ENCODE measurements at places on chromosomes 1 and 21.

DNA sequence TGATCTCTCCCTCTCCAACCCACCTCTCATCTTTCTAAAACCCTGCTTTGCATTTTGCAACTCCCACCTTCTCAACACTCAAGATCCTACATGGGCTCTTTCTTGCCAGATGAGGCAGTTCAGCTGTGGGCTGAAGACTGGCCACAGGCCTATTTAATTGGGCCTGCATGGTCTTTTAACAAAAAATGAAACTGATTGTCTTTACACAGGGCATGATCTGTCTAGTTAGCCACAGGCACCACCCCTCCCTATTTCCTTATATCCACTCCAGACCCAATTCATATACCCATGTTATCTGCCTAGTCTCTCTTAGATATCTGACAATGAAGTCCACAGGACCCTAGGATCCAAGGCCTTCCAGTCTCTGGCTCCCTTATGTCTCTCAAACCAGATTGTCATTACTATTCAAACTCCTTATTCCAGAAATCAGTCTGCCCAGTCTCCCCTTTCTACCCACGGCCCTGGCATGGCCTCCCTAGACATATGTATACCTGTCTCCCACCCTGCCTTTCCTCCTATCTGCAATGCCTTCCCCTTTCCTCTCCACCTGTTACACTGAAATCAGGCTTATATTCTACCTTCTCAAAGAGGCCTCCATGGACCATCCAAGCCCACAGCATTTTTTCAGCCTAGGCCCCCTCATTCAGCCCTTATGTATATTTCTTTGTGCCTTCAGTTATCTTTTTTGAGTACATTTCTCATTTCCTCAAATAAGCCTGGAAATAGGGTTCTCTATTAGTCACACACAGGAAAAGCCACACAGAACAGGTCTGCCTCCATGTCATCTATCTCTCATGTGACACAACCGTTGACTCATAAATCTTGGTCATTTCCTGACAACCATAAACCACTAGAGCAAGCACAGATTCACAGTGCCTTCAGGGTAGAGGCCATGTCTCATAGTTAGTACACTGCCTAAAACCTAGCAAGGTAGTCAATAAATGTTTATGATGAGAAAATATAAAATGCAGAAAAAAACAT lies 39.0 kb downstream of the LPAR3 start:
- no peak for DNase-seq

GRCh38 chr1:185984113-185984836 lies 250.1 kb downstream of the HMCN1 start:
- DNase-seq = no peak

DNA sequence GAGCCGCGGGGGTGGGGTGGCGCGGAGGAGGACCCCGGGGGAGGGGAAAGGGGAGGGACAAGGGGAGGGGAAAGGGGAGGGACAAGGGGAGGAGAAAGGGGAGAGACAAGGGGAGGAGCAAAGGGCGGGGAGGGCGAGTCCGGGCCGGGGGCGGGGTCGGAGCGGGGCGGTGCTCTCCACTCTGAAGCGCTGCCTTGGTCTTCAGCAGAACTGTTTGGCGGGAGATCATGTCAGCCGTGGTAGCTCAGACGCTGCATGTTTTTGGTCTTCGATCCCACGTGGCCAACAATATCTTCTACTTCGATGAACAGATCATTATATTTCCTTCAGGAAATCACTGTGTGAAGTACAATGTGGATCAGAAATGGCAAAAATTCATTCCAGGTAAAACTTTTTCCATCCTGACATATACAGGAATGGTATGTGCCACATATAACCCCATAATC lies 420 bp downstream of the CFAP57 start:
- DNase-seq = peak; percentile 83

DNA sequence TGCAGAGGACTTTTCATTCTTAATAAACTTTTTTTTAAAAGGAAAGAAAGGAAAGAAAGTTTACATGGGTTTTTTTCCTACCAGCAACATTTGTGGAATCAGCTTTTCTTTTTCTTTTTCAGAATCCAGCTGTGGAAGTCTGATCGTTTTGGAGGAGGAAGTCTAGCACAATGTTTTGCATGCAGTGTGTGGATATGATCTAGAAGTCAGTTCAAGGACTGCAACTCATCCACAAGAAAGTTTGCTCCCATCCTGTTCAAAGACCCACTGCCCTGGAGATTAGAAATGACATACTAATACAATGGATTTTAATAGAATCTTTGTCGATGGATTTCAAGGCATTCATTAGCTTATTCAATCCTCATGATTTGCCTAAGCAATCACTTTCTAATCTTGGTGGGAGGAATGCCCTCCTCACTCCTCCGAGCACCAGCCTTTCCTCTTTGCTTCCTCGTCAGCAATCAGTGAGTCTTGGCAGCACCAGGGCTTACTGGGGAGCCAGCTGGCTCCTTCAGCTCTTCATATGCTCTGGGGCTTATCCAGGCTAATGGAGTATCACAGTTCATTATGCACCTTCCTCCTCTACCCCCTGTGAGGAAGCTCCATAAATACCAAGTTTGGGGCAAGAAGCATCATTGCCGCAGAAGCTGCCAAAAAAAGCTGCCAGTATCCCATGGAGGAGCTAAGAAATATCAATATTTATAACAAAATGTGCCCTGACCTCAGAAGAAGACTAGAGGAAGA lies 392.3 kb upstream of the PKN2 start:
- DNase-seq = no peak

DNA sequence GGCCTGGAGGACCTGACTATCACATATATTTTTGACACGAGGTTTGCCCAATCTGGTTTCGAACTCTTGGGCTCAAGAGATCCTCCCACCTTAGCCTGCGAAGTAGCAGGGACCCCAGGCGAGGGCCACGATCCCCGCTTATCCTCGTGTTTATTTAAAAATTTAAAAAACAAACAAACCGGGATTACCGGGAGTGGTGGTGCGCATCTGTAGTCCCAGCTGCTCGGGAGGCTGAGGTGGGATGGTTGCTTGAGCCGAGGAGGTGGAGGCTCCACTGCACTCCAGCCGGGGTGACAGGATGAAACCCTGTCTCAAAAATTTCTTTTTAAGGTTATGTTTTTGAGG lies 452 bp upstream of the EXOSC10 start:
- no peak for DNase-seq

GRCh38 chr1:173175514-173176145 lies 31.5 kb downstream of the TNFSF4 start:
- no peak for DNase-seq

DNA sequence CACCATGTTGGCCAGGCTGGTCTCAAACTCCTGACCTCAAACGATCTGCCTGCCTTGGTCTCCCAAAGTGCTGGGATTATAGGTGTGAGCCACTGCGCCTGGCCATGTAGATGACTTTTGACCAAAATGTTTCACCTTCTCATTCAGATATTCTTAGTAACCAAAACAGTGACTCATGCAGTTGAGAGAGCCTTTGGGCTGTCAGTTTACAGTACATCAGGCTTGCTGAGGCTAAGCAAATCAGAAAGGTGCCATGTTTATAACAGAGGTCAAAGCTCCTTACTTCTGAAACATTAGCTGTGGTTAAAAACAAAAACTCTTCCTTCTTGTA lies 21.0 kb downstream of the CNIH4 start:
- DNase-seq = no peak

- no peak for DNase-seq
Measured at GRCh38 chr1:20823845-20824244, 36.7 kb upstream of the HP1BP3 start.

GRCh38 chr1:161497961-161498360 lies 7.3 kb upstream of the FCGR2A start:
- DNase-seq = no peak

GRCh38 chr1:48793863-48794262 lies 17.2 kb upstream of the BEND5 start:
- DNase-seq = no peak

GRCh38 chr1:151831605-151832004 lies at the start of gene RORC:
Gene RORC (minus strand): TSS chr1:151831802. CDS start chr1:151831764, 38 bp downstream.
- no peak for DNase-seq

DNA sequence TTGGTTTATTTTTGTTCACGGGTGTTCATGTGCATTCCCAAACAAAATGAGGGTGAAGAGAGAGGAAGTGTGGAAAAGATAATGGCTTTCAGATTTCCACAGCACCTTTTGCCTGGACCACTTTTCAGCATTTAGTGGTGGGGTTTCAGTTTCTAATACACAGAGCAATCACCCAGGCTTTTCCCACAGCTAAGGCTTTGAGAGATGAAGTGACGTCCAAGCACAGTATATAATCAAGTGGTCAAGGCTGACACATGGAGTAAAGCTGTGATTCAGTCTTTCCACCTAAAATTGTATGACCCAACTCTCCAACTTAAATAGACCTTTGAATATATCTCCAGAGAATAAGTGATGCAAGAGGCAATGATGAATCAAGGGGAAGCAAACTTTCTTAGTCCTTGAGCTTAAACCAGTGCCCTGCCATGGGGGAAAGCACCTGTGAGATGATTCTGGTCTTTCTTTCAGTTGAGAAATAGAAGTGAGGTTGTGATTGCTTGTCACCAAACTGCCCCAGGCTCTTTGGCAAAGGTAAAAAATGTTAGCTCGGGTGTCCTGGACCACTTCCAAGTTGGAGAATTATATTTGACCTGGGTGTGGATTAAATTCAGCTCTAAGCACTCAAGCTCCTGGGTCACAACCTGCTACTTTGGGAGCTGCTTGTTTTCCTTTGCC lies 2.4 kb upstream of the PIK3R3 start:
- no peak for DNase-seq

GRCh38 chr1:71780681-71781080 lies 501.7 kb downstream of the NEGR1 start:
- no peak for DNase-seq

DNA sequence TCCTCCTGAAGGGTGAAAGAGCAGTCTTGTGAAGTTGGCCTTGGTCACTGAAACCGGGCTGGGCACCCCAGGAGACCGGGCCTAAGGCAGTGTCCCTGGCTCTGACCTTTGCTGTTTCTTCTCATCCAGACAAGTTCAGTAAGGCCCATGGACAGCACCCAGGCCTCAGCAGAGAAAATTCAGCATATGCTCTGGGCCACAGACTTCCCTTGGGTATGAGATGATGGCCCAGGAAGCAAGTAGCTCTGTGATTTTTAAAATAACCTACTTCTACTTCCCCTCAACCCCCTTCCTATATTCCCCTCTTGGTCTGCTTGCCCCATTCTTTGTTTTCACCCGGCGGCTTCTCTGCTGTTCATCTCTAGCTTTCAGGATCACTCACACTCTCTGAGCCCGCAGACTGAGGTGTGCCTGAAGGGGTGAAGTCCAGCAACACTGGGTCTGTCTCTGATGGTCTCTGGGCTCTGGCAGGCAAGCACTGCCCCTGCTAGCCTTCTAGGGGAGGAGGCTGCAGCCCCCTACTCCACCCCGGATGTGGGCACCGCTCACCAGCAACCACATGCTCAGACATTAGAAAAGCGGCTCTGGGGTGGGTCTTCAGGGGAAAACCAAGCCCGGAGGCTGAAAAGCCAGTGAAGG lies 2.9 kb upstream of the GPR25 start:
- no peak for DNase-seq

- no peak for DNase-seq
Measured at GRCh38 chr1:84096176-84096575, 47.9 kb upstream of the PRKACB start.

DNA sequence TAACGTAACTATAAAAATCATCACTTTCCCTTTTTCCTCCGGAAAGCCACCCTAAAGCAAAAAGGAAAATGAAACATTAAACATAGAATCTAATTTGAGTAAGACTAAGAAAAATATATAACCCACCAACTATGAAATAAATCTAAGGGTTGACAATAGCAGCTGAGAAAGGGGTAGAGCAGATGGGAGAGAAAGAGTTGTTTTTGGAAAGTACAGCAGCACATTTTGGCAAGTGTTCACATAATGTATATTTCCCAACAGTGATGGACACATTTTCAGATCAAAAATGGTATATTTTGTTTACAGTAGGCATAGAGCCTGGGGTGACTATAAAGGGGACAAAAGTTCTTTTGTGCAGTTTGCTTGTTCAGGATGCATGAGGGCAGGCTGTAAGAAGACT lies 1287.4 kb upstream of the B3GALT2 start:
- DNase-seq = no peak

DNA sequence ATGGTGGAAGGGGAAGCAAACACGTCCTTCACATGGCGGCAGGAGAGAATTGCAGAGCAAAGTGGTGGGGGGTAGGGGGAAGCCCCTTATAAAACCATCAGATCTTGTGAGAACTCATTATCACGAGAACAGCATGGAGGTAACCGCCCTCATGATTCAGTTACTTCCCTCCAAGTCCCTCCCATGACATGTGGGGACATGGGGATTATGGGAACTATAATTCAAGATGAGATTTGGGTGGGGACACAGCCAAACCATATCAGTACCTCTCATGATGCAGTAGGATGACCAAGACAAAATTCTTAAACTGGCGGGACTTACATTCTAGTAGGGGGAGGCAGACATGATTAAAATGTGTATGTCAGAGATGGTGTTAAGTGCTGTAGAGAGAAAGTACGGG lies 38.8 kb downstream of the WNT4 start:
- DNase-seq = no peak

GRCh38 chr1:20723537-20724363 lies 5.9 kb upstream of the KIF17 start:
- DNase-seq = no peak

DNA sequence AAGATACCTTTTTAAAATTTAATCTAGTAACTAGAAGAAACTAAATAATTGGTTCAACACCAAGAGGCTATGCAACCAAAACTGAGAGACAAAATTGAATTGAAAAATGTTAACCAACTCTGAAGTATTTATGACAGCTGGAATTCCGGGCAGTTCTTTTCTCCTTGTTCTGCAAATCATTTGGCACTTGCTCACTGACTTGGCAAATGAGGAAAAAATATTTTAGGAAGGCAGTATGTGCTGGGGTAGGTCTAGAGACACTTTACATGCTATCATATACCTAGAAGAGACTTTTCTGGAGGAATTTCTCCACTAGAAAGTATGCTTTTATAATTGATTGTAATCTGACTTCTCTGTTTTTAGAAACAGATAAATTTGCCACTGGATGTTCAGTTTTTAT lies 22.1 kb upstream of the SH3D21 start:
- no peak for DNase-seq

DNA sequence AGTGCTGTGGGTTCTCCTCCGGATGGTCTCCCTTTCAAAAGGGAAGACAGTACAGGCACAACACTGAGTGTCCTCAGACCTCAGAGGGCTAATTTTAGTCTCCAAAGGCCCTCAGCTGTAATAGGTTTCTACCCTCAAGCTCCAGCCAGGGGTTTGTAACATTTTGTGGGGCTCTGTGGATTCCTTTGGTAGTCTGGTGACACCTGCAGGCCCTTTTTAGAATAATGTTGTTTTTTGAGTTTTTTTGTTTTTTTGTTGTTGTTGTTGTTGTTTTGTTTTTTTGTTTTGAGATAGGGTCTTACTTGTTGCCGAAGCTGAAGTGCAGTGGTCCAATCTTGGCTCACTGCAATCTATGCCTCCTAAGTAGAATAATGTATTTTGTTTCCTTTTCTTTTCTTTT lies 15.0 kb upstream of the TMEM201 start:
- DNase-seq = no peak

DNA sequence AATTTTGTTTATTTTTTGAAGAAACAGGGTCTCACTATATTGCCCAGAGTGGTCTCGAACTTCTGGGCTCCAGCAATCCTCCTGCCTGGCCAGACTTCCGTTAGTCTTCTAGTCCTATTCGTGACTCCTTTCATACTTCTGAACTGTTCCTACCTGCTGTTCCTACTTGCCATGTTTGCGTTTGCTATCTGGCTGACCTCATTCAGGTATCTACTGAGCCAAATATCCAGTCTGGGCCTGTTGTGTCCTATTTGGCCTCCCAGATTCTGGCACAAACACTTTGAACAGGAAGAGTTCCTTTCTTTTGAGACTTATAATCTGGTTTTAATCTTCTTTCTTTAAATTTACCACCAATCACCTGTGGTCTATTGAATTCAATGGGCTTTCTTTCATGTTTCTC lies 6.9 kb upstream of the NR1I3 start:
- DNase-seq = no peak

GRCh38 chr21:19850157-19850556 lies 1148.1 kb upstream of the NCAM2 start:
- DNase-seq = no peak
